ENCODE measurements at places on chromosomes 4 and X. TPM values are rescaled to one million over a fixed set of nuclear protein-coding genes. Genes with fewer than 3 reads are reported as not detected.

Gene GPRASP1
- 32.6 TPM for total RNA-seq

Gene JAKMIP1
- 44.5 TPM for total RNA-seq

Gene IL3RA
- 0.94 TPM for total RNA-seq

Gene SLC25A53
- total RNA-seq, result 12.3 TPM

Gene TAF7L
- 0.16 TPM for total RNA-seq

Gene MAGEA2
- total RNA-seq, result not detected

Gene VCX3B
- total RNA-seq, result not detected

Gene PIN4
- 13.7 TPM for total RNA-seq

Gene DMP1
- total RNA-seq, result 0.16 TPM

DNA sequence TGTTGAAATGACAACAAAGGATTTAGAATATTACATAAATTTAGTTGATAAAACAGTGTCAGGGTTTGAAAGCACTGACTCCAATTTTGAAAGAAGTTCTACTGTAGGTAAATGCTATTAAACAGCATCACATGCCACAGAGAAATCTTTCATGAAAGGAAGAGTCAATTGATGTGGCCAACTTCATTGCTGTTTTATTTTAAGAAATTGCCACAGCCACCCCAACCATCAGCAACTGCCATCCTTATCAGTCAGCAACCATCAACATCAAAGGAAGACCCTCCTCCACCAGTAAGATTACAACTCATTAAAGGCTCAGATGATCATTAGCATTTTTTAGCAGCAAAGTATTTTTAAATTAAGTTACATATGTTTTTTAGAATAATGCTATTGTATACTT lies 54.6 kb upstream of the RAB9B start:
- DNase-seq, result no peak

GRCh38 chr4:23828020-23828715 lies 61.7 kb downstream of the PPARGC1A start:
- DNase-seq, result no peak

DNA sequence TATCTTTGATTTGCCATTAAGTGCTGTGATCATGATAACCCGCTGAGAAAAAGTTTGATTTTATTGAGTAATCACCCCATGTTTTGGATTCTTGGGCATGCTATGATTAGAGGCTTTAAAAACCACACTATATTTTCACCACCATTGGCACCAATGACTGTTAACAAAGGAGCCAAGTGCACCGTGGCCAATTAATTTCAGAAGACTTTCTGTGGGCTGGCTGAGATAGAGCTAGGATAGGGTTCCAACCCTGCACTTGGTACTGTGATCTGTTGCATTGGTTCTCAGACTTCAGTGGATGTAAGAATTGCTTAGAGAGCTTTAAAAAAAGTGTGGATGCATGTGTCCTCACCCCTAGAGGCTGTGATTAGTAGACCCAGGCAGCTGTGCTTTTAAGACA lies 32.4 kb downstream of the OCRL start:
- no peak for DNase-seq

DNA sequence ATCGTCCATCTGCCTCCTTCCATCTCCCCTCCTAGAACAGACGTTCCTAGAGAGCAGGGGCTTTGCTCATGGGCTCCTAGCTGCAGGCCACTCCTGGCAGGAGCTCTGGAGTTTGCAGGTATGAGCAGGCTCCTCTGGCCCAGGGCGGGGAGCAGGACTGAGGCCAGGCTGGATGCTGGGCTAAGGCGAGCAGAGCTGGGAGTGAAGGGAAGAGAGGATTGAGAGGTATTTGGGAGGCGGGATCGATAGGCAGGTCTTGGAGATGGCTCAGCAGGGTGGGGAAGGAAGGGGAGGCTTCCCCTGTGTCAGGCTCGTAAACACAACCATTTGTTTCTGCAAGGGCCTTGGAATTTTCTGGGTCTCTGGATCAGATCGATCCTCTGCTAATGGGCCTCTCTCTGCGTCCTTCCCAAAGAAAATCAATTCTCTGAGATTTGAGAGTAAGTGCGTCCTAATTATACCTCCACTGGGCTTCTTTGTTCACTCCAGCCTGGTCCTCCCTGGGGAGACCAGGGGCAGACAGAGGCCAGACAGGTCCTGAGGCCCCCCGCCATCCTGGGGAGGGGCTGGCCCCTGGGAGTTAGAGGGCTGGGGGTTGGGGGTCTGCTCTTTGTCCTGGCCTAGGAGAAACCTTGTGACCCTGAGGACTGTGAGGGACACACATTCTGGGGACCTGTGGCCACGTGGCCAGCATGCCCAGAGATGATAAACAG lies 94.8 kb upstream of the PSAPL1 start:
- DNase-seq, result no peak

- DNase-seq, result no peak
These were observed 21.0 kb upstream of the SPON2 start for GRCh38 chr4:1193206-1194009.

- DNase-seq, result no peak
These were observed 69.9 kb downstream of the GASK1B start for GRCh38 chr4:158102904-158103303.

- no peak for DNase-seq
These were observed 7.1 kb upstream of the TMEM35A start for GRCh38 chrX:101071582-101071981.

DNA sequence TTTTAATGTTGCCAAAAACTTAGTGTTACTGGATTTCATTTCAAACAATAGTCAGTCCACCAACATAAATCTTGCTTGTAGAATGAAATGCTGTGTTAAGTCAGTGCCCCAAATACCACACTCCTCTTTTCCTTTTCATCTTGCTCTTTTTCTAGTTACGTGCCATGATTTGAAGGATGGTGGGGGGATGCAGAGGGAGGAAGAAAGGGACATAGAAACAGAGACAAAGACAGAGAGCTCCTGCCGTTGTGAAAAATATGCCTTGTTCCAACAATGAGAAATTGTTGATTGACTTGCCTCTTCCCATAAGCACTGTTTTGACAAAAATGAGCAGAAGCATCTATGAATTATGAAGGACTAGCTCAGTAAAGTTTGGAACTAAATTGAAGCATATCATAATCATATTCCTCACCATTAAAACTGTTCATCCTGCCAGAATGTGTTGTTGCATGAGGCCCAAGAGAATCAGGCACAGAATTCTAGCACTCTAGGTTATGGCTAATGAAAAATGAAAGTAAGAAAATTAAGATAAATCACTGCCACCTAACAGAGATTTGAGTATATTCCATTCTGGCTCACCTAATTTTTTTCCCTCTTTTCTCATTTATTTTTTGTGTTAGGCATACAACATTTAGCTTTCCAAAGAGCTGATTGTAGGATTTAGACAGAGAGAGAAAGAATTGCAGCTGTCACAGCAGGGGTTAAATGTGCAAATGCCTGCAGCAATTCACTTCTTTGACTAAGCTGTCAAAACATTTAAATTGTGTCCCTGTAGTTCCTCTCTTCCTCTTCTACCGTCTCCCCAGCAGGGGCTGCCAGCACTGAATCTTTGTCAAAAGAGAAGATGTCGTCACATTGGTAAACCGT lies 111.6 kb upstream of the PTPN13 start:
- no peak for DNase-seq

GRCh38 chr4:23456864-23457263 lies 433.0 kb downstream of the PPARGC1A start:
- DNase-seq, result no peak

DNA sequence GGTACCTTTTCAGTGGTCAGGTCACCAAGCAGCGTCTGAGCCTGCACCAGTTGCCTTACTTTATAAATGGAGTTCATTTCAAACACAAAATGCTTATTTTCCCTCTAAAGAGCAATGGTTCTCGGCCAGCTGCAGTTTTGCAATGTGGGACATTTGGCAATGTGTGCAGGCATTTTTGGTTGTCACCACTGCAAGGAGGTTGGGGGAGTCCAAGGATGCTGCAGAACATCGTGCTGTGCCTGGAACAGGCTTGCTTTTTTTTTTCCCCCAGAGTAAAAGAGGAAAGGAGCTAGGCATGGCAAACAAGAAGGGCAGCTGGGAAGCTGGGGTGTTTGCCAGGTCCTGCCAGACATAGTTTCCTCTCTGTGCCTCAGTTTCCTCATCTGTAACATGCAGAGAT lies 115.6 kb downstream of the GPR143 start:
- DNase-seq, result no peak

- DNase-seq, result no peak
These were observed 147.6 kb downstream of the BCOR start for GRCh38 chrX:39950018-39950688.

DNA sequence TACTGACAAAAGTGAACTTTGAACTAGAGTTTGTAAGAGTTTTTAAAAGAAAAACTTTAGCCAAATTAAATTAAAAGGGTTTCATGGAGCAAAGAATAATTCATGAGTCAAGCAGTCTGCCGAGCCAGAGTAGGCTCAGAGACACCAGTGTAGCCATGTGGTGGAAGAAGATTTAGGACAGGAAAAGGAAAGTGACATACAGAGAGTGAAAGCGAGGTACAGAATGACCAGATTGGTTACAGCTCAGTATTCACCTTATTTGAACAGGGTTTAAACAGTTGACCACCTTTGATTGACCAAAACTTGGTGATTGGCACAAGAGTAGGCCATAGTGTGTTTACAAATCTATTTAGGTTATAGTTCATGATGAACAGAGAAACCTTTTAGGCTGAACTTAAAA lies 377.8 kb downstream of the KLHL4 start:
- DNase-seq, result no peak

GRCh38 chrX:23493941-23494374 lies 159.3 kb downstream of the PTCHD1 start:
- DNase-seq, result no peak

GRCh38 chr4:85166318-85166717 lies 199.8 kb upstream of the WDFY3 start:
- DNase-seq, result no peak

DNA sequence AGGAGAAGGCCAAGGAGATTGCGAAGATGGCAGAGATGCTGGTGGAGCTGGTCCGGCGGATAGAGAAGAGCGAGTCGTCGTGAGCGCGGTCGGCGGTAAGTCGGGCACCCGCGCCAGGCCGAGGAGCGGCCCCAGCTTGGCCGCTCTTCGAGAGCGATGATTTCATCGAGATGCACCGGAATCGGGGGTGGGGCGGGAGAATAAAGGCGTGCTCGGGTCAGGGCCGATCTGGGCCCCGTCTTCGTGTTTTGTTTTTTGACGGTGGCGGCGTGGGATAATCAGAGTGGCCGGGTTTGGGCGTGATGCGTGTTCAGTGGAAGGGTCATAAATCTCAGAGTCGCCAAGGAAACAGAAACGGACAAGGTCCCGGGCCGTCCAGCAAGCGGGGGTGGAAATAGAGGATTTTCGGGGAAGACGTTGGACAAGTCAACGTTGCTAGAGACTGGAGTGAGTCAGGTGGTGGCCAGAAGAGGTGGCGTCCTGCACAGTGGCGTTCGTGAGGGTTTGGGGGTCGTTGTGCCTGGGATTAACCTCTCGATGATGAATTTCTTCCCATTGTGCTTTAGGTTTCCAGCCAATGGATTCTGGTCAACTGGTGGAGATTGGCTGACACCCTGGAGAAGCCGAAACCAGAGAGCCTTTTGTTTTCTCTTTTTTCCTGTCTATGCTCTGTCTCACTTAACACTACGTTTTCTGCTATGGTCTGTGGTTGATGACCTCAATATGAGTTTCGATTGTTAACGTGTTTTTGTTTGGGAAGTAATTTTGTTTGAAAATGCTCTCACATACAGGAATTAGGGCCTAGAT lies 882 bp downstream of the MRFAP1 start:
- no peak for DNase-seq

DNA sequence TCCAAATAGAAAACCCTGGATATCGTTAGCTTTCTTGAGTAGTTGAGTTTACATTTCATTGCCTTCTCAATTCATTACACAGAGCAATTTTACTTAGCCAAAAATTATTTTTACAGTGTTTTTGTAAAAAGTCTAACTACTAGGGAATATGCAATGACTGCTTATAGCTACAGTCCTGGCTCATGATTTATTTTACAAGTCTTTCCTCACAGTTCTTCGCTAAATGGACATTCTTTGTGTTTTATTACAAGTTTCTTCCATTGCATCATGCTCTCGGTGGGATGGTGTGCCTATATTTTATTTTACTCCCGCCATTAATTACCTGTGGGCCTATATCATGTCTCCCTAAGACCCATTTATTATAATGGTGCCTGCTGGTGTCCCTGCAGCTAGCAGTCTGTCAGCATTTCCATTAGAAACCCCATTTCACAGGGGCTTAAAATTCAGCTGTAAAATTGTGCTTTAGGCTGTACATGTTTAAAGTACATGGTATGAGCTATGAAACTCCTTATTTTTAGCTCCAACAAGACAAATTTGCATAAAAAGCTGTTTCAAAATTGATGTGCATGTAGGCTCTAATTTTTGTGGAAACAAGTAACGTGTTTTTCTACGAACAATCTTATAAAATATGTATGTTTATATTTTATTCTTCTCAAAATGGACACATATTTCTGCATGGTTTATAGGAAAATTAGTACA lies 227.4 kb downstream of the SLC7A11 start:
- DNase-seq, result no peak

GRCh38 chr4:88533937-88534750 lies 10.6 kb upstream of the PYURF start:
- DNase-seq, result no peak

GRCh38 chr4:5708449-5709206 lies at the start of gene EVC2:
TSS of gene EVC2 (minus strand) at chr4:5708559. CDS start at chr4:5708513, 46 bp downstream.
- no peak for DNase-seq

DNA sequence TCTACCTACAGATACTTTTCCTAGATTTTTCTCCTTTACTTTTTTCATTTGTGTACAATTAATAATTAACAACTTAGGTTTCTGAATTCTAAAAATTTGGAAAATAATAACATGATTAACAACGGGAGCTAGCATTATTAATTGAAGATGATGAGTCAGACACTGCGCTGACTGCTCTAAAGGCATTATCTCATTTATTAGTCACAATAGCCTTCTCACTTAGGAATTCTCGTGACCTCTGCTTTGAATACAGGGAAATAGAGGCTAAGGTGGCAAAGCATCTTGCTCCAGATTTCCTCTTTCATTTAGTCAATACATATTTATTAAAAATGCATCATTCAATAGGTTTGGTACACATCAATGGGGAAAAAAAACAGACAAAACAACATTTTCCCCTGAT lies 441.3 kb downstream of the PCDH18 start:
- DNase-seq, result no peak
